NB4 (cell line): ENCODE measurements at places on chromosomes 1 and 21.
A peak's percentile ranks its signal among the peaks of the same experiment; 100 is the strongest.

DNA sequence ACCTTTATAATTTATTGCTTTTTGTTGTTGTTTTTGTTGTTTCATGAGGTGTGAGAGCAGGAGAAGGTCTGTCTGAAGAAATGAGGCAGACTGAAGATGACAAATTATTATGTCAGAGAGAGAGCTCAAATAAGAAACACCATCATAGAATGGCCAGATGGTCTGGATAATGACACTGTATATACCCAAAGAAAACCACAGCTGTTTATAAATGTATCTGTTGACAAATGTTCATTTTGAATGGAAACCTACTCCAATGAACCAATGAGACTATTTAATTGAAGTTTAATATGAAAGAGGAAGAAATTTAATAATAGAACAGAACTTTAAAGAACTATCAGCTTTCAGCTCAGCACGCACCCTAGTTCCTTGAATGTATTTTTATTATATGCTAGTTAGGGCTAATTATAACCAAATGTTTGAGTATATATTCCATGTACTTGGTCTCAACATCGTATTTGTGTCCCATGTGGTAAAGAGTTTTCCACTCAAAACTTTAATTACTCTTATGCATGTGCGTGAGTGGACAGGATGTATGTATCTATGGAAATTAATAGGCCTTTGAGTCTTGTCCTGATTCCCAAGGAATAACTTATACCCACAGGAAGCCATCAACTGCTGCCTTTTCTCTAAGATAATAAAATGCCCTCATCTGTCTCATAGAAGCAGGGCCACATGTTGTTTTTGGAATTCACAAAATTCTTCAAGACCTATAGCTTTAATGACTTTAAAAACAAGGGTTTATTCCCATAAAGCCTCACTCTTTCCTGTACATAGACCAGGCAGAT, 202.7 kb downstream of the KCNK2 start:
- no peak for DNase-seq

DNA sequence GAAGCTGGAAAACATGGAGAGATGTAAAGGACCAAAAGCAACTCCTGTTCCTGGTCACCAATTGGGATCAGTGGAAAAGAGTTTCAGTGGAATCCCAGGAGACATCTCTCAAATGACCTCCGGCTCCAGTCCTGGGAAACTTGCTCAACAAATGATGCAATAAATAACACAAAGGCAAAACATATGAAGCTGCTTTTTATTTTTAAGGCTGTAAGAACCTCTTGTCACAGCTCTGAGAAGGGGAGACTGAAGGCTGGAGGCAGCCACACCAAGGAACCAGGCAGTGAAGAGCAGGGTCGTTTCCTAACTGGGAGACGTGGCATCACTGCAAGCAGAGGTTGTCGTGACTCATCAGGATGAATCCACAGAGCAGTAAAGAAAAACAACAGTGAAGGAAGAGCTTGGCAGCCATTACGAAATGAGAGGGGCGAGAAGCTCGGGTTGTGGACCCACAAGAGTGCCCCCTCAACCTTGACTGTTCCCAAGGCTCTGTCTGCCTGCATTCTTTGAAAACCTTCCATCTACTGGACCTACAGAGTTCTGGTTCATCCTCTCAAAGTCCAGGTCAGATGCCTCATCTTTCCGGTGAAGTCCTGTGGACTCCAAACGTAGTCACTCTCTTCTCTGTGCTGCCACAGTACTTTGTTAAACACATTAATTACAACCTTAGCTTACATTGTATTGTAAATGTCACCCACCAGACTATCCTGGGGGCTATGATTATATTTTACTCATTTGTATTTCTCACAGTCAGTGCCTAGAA, 32.1 kb downstream of the JAK1 start:
- DNase-seq: peak; percentile 69

DNA sequence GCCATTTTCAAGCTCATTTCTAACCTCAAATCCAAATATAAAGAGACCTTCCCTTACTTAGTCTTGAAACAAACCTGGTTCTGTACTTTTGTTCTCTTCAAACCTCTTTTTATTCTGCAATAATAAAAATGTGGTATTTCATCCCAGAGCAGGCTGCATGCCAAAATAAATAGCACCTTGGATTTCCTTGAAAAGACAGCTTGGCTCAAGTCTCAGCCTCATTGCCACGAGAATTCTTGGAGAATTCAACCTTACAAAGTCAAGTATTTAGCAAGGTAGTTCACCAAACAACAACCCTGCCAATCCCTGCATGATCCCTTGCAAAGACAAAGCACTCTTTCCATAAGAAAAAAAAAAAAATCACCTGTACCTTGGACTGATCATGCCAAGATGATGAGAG, 33.8 kb downstream of the KANK4 start:
- DNase-seq: no peak

DNA sequence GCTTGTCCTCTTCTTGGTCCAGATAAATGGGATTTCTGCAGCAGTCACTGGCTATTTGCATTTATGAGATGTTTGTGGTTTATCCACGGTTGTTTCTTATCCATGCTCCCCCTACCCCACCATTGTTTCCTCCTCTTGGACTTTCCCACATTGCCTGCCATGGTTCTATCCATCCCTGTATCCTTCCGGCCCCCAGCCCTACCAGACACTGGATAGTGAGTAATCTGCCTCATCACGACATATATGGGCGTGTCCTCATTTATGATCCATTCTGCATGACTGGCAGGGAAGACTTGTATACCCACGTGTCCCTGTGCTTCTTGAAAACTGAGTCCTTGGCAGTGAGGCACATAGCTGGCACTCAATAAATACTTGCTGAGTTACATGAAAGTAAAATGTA, 40.1 kb downstream of the CACNA1S start:
- no peak for DNase-seq

DNA sequence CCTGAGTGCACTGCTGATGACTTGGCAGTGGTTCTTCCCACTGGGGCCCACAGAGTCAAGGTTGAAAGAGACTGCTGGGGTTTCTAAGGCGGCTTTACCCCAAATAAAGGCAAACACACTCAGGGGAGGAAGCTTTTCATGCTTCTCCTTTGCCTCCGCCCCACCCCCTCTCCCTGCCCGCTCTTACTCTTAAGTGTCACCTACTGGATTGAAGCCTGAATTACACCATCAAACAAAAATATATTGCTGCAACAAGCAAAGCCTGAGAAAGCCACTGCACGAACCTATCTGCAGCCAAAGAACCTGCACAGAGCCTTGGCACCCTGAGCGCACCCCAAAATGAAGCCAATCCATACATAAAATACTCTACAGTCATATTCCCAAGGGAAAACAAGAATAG, 63.1 kb downstream of the PTGFR start:
- peak; percentile 49 for DNase-seq

DNA sequence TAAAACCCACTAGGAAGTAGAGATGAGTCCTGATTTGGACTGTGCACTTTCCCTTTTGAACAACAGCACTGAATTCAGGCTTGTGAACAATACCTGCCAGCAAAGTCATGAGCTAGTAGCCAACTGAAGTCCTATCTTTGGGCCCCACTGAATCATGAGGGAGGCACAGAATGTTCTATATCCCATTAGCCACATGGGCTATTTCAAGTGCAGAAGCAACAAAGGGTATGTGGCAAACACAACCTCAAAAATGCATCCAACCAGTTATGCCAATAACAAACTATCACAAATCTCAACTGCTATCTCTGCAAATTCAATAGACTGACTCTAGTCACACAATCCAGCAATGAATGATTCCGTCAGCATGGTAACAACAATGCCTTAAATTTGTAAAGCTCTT, 276.0 kb downstream of the MRPL39 start:
- no peak for DNase-seq

- no peak for DNase-seq
Observed at GRCh38 chr1:47656719-47657685, 219.2 kb downstream of the FOXD2 start.

DNA sequence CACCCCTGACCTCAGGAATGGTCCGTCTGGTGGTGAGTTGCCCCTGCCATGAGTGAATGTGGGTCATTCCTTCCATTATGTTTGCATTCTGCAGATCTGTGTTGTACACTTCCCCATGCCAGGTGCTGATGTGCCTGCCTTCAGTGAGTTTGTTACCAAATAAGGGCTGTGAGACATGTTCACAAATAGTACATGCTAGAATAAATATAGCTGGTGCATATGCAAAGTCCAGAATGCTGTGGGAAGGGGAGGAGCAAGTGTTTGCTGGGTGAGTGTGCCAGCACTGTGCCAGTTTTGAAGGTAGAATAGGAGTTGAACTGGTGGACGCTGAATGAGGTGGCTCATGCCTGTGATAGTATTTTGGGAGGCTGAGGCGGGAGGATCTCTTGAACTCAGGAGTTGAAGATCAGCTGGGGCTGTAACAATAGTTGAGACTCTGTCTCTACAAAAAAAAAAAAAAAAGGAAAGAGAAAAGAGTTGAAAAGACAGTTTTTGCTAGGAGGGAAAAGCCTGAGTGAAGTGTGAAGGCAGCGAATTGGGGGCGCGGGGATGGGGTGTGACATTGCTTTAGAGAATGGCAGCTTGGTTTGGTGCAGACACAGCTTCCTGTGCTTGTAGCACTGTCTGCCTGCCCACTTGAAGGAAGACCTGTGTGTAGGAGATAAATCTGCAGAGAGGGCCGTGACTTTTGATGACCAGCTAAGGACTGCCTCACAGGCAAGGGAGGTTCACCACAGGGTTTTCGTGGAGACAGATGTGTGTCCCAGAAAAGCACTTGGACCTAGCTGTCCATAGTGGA, 61.1 kb downstream of the LGR6 start:
- no peak for DNase-seq

DNA sequence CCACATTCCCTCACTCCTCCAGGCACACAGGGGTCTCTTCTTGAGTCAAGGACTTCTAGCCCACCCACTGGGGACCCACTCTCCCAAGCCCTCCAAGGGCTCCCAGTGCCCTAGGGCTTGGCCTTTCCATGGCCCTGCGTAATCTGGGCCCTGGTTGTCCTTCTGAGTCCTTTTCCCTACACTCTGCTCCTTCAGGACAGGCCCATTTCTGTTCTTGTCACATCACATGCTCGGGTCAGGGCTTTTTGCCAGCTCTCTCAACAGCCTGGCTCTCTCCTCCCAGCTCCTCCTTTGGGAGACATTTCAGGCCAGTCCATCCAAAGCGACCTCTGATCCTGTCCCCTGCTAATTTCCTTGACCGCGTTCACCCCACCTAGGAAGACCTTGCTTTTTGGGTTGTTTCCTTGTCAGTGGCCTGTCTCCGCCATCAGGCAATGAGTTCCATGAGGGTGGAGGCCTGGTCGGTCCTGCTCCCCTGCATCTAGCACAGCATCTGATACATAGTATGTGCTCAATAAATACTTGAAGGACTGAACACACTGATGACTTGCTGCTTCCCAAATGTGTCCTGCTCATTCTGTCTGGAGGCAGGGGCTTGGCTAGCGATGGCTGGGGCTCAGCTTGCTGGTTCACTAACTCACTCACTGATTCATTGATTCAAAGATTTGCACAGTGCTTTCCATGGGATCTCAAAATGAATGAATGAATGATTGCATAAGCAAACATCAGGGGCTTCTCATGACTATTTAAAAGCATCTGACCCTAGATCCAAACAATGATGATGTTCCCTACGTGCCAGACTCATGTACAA, 44.8 kb downstream of the DHRS3 start:
- DNase-seq: no peak

DNA sequence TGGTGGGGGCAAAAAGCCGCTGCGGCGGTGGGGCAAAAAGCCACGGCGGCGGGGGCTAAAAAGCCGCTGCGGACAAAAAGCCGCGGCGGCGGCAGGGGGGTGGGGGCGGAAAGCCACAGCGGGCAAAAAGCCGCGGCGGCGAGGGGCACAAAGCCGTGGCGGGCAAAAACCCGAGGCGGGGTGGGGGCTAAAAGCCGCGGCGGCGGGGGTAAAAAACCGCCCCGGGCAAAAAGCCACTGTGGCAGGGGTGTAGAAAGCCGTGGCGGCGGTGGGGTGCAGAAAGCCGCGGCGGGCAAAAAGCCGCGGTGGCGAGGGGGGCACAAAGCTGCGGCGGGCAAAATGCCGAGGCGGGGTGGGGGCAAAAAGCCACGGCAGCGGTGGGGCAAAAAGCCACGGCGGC, 3901.8 kb downstream of the SRGAP2C start:
- no peak for DNase-seq

DNA sequence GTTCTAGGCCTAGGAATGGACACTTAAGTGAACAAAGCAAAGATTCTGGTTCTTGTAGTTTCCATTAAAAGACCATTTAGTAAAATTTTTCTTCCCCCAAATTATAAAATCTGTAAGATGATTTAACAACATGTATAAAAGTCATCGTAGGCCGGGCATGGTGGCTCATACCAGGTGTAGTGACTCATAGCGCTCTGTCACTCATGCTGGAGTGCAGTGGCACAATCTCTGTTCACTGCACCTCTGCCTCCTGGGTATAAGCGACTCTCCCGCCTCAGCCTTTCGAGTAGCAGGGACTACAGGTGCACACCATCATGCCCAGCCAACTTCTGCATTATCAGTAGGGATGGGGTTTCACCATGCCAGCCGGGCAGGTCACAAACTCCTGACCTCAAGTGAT, 9.1 kb downstream of the ASPM start:
- no peak for DNase-seq

DNA sequence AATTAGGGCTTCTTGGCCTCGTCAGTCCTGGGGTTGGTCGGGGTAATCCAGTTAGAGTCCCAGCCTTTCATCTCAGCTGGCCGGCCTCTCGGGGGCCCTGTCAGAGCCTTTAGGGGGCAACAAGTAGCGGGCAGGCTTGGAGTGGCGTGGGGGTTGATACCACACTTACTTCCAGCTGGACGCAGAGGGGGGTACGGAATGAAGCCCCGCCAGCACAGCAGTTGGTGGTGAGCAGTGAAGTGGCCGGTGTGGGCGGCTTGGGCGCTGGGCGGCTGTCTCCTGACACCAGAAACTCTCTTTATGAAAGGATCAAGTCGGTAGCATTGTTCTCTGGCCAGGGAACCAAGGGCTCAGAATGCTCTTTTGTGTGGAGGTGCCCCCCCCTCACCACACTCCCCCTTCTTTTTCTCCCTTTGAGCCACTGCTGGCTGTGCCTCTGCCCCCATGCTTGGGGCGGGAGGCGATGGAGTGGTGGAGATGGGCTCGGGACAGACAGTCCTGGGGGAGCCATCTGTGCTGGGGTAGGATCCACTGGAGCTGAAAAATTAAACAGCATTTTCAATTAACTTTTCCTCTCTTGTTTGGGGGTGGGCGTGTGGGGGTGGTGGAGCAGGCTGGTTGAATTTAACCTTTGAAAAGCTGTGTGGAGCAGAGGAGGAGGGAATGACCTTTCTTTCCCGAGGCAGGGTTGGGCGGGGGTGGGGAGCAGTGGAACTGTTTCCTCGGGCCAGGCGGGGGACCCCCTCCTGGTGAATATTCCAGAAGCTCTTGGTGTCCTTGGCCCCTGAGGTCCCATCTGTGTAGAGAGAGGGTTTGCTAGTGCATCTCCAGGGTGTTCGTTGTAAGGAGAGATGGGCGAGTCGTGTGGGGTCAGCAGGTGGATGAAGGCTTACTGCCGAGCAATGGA, 102.7 kb downstream of the RNF220 start:
- DNase-seq: no peak

GRCh38 chr1:41580021-41580420, 95.5 kb upstream of the EDN2 start:
- no peak for DNase-seq

- no peak for DNase-seq
Observed at GRCh38 chr1:80154176-80154575, 1147.6 kb upstream of the ADGRL4 start.
